B cell (primary cell): ENCODE measurements at places on chromosomes 2 and 18. TPM values are rescaled to one million over a fixed set of nuclear protein-coding genes. Genes with fewer than 3 reads are reported as not detected.

Gene CREB1
- total RNA-seq: 149 and 156 TPM in 2 replicates

DNA sequence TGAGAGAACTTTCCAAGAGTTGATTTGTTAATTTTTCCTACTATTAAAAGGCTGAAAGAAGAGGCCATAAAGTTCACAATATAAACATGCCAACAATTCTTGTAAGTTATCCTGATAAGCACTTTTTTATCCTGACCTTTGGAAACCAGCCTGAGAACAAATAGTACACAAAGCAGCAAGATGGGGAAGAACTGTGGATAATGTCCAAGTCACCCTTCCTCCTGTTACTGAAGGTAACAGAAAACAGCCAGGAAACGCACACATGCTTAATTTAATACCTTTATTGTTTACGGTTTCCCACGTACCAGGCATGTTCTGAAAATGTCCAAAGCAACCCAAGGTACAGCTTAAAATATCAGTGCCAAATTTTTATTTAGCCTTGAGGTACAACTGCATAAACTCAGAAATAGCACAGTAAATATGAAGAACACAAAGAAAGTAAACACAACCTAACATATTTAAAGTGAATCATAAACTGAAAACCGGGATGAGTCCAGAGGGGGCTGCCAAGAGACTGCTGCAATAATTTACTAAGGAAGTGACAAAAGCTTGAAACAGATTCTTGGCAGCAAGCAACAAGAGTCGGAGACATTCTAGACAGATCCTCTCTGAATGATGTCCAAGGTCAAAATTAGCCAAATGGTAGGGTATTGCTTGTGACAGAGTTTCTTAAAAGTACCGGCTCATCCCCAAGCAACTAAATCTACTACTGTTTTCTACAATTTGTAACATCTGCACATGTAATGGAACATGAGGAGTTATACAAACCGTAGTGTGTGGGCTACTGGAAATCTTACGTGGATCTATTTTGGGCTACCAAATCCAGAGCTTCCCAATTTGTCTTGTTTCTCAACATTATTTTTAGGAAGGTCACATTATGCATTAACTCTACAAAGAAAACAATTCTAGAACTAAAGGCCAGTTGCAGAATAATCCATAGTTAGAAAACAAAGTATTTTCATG is 93.2 kb downstream of the CABYR start:
- DNase-seq: no peak

Gene BCL2
- total RNA-seq: 141 and 144 TPM in 2 replicates

Gene ZNF521
- total RNA-seq: 9.0 and 12.3 TPM in 2 replicates

Gene RAD51AP2
- not detected in 2 replicates for total RNA-seq

Gene SATB2
- total RNA-seq: 0.49 and 0.61 TPM in 2 replicates

DNA sequence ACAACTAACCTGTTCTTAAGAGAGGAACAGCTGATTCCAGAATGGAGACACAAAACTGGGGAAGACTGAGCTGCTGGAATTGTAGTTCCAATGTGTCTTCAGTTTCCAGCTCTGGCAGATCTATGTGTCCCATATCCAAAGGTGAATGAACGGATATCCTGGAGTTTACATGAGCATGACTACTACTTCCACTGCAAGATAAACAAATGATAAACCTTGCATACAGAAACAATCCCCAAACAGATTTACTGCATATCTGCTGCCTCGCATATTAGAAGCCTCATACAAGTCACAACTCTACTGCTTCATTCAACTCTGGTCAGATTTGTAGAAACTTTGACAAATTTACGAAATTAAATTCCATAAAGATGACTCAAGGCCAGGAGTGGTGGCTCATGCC is 15.0 kb downstream of the RTTN start:
- DNase-seq: no peak

Gene SLC9A4
- 0.07 and 0.20 TPM in 2 replicates for total RNA-seq

Gene ARHGAP28
- total RNA-seq: not detected in 2 replicates

Gene IL36RN
- total RNA-seq: not detected in 2 replicates

DNA sequence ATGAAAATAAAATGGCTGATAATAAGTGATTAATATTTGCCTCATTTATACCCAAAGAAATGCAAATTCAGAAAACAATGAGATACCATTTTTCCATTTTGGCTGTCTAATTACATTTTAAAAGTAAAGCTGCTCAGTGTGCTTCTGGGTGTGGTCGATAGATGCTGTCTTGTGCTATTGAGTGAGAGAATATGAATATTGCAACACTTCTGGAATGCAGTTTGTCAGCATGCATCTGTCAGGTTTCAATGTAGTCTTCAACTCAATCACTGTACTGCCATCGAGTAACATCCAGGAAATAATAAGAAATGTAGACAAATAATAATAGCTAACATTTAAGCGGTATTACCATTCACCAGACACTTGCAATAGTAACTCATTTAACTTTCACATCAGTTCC is 3.9 kb downstream of the IL18R1 start:
- no peak for DNase-seq

DNA sequence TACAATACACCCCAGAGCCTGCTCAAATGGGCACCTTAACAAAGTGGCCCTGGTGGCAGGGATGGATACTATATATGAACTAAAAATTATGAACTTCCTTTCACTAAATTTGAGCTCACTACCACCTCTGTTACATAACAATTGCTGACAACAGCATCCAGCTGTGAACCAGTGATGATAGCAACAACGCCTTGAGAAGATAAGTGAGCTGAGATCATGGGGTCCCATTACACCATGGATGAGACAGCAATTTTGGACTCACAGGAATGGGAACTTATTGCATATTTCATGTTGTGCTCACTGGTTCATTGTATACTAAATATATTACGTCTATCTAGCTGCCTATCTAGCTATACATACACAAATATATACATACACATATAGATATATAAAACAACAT is 16.9 kb upstream of the ALMS1 start:
- DNase-seq: no peak

GRCh38 chr18:9596226-9596625 is 18.1 kb downstream of the PPP4R1 start:
- no peak for DNase-seq

Gene POTEC
- total RNA-seq: not detected in 2 replicates

Gene SAG
- 0.17 and 1.1 TPM in 2 replicates for total RNA-seq

Gene PDE1A
- total RNA-seq: not detected in 2 replicates

- DNase-seq: no peak
Observed at GRCh38 chr2:63040586-63040985, 10.0 kb upstream of the OTX1 start.

- DNase-seq: no peak
Observed at GRCh38 chr2:95667480-95667879, 75.7 kb downstream of the TRIM43 start.

GRCh38 chr2:70834881-70835280 is 735 bp downstream of the CD207 start:
- no peak for DNase-seq

DNA sequence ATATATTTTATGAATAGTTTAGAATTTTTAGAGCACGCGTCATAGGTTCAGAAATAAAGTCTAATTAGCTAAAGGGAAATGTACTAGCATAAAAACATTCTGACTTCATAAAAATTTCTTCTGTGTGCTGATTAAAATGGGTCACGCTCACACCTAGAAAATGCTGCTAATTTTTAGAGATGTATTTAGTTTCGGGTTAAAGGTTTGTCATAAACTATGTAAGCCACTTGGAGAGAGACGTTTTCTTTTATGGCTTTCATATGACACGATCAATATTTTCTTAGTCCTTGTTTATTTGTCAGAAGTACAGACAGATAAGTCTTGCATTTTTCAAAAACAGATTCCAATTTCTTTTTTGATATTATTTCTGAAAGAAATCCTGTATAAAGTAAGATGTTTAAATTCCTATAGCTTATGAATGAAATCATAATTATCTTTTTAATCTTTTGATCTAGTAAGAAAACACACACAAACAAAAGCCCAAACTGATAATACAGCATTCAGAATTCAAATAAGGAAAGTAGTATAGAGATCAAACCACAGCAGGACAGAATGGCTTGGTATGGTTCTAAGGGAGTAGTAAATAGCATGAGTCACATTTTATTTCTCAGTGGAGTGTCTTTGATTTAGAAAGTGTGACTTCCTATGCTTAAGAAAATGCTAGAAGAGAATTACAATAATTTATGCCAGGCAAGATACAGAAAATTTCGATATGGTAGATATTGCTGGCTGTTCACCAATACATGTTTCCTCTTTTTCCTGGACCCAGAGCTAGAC is 236.6 kb downstream of the GPD2 start:
- DNase-seq: no peak

GRCh38 chr2:177165721-177166711 is 46.6 kb upstream of the HNRNPA3 start:
- peak; percentile 84 for DNase-seq

DNA sequence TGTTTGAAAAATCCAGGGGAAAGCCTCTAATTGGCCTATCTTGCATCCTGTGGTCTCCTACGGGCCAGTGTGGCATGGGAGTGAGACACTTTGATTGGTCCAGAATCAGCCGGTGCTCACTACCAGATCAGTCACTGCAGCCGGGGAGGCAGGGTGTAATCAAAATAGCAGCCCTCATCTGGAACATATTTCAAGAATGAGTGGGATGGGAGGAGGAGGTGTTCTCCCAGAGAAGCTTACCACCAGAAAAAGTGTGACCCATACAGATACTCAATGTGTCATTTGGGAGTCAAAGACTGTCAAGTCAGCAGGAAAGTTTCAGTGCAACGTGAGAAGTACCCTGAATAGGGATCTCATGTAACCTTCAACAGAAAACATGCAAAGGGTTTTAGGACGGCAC is 393.9 kb upstream of the SLC14A2 start:
- DNase-seq: no peak

Gene SLC5A7
- not detected in 2 replicates for total RNA-seq

Gene PJVK
- total RNA-seq: 4.0 and 7.9 TPM in 2 replicates

DNA sequence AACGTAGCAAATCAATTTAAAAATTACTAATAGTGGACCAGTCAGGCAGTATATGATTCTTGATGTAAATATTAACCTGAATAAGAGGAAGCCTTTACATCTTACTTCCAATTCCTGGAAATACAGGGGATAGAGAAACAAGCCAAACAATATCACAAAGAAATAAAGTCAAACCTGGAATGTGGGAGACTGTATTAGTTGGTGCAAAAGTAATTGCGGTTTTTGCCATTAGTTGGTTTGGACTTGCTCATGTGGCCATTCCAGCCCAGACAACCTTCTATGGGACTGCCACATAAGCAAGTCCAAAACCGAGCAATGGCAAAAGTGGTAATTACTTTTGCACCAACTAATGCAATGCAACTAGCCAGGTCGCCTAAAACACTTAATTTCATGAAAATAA is 38.9 kb upstream of the YES1 start:
- DNase-seq: no peak

GRCh38 chr2:239383036-239383758 is 17.6 kb downstream of the HDAC4 start:
- no peak for DNase-seq

Gene DDX1
- 50.5 and 52.6 TPM in 2 replicates for total RNA-seq

DNA sequence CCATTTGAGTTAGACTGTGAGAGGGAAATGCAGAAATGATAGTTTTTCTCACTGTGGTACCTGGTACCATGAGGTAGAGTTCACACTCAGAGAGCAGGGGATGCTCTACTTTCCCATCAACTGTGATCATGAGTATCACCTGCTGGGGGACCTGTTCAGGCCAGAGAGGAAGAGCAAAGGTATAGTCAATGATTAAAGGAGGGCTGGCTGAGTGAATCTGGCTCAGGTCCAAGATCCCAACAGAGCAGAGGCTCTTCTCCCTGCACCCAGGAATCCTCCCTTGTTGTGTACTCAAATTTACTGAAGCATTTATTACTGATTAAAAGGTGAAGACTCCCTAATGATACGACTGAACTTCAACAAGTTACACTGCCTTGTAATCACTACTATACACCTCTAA is 104.6 kb upstream of the CHRNA1 start:
- no peak for DNase-seq

- DNase-seq: peak; percentile 15
Observed at GRCh38 chr2:216698895-216699294, 3.5 kb upstream of the IGFBP5 start.

- DNase-seq: peak; percentile 68
Observed at GRCh38 chr18:35345460-35345921, 1.3 kb upstream of the ZNF24 start.

- DNase-seq: no peak
Observed at GRCh38 chr2:71601136-71602114, 148.1 kb downstream of the DYSF start.

Gene NEU2
- total RNA-seq: not detected in 2 replicates

- no peak for DNase-seq
Observed at GRCh38 chr18:78849046-78849445, 130.6 kb upstream of the SALL3 start.

Gene PSD4
- 203 and 217 TPM in 2 replicates for total RNA-seq

- no peak for DNase-seq
Observed at GRCh38 chr18:54960197-54960596, 936 bp upstream of the CCDC68 start.

- DNase-seq: no peak
Observed at GRCh38 chr2:98514096-98514639, 69.5 kb downstream of the INPP4A start.

DNA sequence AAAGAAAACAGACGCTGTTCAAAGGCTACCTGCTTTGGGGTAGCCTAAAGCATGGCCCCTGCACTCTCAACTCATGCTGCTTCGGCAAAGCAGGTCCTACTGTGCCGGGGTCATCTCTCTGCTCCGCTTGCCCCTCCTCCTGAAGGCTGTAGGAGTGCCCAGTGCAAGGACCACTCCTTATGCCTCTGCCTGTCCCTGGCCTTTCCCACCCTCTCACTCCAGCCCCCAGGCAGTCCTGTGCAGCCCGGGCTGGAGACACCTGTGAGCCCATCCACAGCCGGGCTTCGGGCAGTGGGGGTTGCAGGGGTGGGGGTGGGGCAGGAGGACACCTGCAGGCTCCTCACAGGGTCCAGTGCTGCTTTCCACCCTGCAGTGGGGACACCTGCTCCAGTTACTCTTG is 69.1 kb downstream of the ACKR3 start:
- DNase-seq: no peak

- no peak for DNase-seq
Observed at GRCh38 chr2:138359532-138359931, 142.0 kb upstream of the SPOPL start.

Gene RAB6D
- total RNA-seq: not detected in 2 replicates

DNA sequence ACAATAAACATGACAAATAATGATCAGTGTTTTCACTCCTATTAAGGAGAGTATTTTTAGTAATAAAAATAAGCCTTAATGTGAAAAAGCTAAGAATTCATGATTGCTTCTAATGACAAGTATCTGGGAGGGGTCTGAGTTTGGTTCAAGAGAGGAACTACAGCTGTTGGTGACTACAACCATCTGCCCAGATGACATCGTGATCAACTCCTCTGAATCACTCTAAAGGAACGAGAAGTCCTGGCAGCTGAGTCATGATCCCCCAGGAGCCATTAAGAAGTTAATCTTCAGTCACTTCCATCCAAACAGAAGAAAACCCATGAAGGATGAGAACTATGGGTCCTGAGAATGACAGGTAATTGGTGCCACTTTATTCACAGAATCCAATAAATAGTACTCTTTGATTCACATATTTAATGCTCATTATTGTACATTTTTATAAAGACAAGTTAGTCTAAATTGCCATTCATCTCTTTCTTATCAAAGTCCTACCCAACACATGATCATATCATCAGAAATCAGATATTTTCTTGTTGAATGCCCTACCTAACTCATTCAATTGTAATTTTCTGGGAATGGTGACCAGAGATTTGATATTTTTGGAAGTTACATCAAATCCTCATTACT is 6.8 kb downstream of the TFPI start:
- DNase-seq: no peak

Gene EHD3
- 60.4 and 60.5 TPM in 2 replicates for total RNA-seq
